Uterus (tissue), 4 donors: ENCODE measurements at places on chromosomes 3 and 15. TPM values are rescaled to one million over a fixed set of nuclear protein-coding genes. Genes with fewer than 3 reads are reported as not detected.
A peak's percentile ranks its signal among the peaks of the same experiment; 100 is the strongest.

GRCh38 chr3:21697707-21698106 lies 53.3 kb downstream of the ZNF385D start:
- DNase-seq: no peak
- no peak overlapping the region for H3K27ac ChIP-seq
- no peaks in the 10 kb centered on the region for H3K4me1 ChIP-seq

Gene RLBP1
- total RNA-seq: not detected

- no peaks in the 10 kb centered on the region for H3K27me3 ChIP-seq
- no peak for DNase-seq
- no peaks in the 10 kb centered on the region for H3K4me1 ChIP-seq
- no peak overlapping the region for H3K4me3 ChIP-seq
- no peak overlapping the region for H3K27ac ChIP-seq
Measured at GRCh38 chr3:35137612-35138011, 501.7 kb upstream of the ARPP21 start.

DNA sequence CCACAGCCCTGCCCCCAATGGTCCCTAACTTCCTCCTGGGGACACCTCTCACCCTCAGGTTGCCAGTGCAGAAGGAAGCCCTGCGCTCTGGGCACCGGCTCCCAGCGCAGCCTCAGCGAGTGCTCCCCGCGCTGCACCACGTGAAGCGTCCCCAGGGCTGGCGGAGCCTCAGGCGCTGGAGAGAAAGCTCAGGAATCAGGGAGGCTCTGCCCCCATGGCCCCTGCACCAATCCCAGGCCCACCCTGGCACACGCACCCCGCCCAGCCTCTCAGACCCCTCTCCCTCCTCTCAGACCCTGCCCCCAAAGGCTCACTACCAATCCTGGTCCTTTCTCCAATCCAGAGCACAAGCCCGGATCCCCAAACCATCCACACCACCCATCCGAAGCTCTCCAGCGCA lies 6.9 kb downstream of the COL7A1 start:
- no peaks in the 10 kb centered on the region for H3K4me1 ChIP-seq
- H3K4me3 ChIP-seq: no peak overlapping the region
- no peak for DNase-seq

GRCh38 chr3:39150803-39151631 lies 2.4 kb downstream of the CSRNP1 start:
- H3K27ac ChIP-seq: peak overlapping the region; percentile 99
- peaks cover 29% of the 10 kb centered on the region for H3K4me1 ChIP-seq
- H3K36me3 ChIP-seq: no peaks in the 10 kb centered on the region

GRCh38 chr15:82679626-82680199 lies 30.0 kb downstream of the AP3B2 start:
- no peaks in the 10 kb centered on the region for H3K36me3 ChIP-seq
- no peak overlapping the region for H3K4me3 ChIP-seq
- DNase-seq: no peak

DNA sequence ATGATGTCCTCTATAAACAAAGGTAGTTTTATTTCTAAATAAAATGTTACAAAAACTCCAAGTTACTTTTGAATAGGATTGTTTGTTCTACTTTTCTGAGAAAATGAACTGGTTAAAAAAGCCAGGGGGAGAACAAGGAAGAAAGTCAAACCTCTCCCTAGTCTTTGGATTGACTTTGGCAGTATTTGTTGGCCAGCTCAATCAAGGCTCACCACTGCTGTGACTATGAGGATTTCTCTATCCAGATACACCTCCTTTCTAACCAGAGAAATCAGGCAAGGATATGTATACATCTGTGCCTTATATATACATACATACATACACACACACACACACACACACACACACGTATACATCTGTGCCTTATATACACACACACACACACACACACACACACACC lies 107.8 kb downstream of the FEZF2 start:
- no peaks in the 10 kb centered on the region for H3K27me3 ChIP-seq
- no peak for DNase-seq
- H3K4me1 ChIP-seq: no peaks in the 10 kb centered on the region

- H3K27ac ChIP-seq: peak overlapping the region; percentile 26
- H3K36me3 ChIP-seq: no peaks in the 10 kb centered on the region
- H3K27me3 ChIP-seq: no peaks in the 10 kb centered on the region
Measured at GRCh38 chr3:9402410-9403228, 5.2 kb downstream of the SETD5 start.
